ENCODE measurements at places on chromosomes 7 and 10.

- no peak for DNase-seq
These were observed 42.0 kb upstream of the RHOBTB1 start for GRCh38 chr10:60985951-60986350.

GRCh38 chr10:71512761-71513539, 116.2 kb downstream of the CDH23 start:
- no peak for DNase-seq

- peak; percentile 15 for DNase-seq
These were observed 104.5 kb downstream of the GRID1 start for GRCh38 chr10:86261941-86262687.

DNA sequence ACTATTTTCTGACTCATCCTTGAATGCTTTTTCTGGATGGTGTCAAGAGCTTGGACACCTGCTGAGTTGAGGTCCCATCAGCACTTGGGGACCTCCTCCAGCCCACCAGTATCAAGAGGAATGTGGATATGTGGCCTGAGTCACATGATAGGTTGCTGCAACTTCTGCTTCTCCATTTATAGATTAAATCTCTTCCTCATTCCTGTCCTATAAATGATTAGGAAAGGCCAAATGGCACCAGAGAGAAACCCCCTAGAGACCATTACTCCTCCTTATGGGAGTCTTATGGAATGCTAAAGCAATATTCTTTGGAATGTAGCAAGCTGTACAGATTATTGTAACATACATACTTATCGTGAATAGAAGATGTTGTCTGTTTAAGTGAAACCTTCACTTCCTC, 85.6 kb downstream of the NEUROD6 start:
- no peak for DNase-seq

- DNase-seq = no peak
These were observed 26.6 kb downstream of the SDK1 start for GRCh38 chr7:3327655-3328054.

- DNase-seq = no peak
These were observed 280.8 kb downstream of the ZEB1 start for GRCh38 chr10:31599626-31600504.

DNA sequence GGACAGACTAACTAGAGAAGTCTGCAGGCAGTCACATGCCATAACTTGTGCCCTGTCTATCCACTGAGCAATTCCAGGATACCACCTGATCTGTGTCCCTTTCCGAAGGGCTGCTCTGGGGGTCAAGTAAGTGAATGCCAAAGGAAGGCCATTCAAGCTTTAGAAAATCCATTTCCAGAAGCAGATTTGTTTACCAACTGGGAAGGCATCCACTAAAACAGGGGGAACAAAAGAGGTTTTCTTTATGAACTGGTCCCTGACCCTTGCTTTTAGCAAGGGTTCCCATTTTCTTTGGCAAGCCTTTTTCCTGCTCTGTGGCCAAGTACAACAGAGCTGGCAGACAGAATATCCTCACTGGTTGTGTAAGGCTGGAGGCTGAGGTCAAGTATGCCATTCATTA, 36.5 kb downstream of the ITPRID1 start:
- no peak for DNase-seq

GRCh38 chr10:3455385-3456334, 283.1 kb upstream of the PITRM1 start:
- no peak for DNase-seq

DNA sequence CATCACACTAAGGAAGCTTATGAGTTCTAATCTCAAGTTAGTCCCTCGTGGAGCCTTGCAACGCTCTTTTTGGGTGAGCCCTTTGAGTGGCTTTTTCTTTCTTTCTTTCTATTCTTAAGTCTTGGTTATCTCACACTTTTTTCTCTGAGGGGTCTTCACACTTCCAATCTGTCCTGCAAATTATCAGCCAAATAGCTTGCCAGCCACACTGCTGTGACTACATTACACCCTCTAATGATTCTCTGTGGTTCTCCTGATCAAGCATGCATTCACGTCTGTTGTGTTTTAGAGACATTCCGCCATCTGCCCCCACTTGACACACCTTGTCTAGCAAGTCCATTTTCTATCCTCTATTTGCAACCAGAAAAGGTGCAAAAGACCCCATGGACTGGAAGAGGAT, 340.2 kb downstream of the THSD7A start:
- no peak for DNase-seq

DNA sequence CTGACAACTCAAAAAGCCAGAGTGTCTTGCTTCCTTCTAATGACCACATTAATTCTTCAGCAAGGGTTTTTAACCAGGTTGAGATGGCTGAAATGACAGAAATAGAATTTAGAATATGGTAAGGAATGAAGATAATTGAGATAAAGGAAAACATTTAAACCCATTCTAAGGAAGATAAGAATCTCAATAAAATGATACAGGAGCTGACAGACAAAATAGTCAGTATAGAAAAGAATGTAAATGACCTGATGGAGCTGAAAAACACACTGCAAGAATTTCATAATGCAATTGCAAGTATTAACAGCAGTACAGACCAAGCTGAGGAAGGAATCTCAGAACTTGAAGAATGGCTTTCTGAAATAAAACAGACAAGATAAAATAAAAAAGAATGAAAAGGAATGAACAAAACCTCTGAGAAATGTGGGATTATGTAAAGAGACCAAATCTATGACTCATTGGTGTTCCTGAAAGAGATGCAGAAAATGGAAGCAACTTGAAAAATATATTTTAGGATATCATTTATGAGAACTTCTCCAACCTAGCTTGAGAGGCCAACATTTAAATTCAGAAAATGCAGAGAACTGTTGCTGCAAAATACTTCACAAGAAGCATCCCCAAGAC, 87.1 kb downstream of the SAMD9 start:
- no peak for DNase-seq

- DNase-seq = no peak
These were observed 183.5 kb upstream of the PHYHIPL start for GRCh38 chr10:58992830-58993460.

DNA sequence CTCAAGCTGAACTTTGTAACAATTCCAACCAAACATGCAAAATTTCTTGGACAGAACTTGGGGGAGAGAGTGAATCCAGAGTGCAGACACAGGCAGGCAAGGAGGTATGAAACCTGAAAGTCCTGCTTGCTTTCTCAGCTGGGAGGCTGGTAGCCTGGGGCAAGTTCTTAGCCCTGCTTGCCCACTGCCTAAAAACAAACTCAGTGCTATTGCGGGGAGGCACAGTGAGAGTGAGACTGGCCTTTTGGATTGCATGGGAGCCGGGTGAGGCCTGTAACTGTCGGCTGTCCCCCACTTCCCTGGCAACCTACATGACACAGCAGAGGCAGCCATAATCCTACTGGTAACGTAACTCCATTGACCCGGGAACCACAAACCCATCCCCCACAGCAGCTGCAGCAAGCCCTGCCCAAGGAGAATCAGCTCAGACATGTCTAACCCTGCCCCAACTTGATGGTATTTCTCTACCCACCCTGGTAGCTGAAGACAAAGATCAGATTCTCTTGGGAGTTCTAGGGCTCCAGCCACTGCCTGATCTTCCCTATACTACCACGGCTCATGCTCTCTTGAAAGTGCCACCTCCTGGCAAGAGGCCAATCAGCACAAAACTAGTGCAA, 663.6 kb downstream of the GRM8 start:
- no peak for DNase-seq

GRCh38 chr7:39609113-39609934, 14.0 kb upstream of the RALA start:
- no peak for DNase-seq

GRCh38 chr7:44849885-44850544, 2.1 kb upstream of the H2AZ2 start:
- no peak for DNase-seq

GRCh38 chr7:102860351-102860811, 52.4 kb upstream of the LRRC17 start:
- no peak for DNase-seq

GRCh38 chr10:95459446-95460045, 101.6 kb downstream of the SORBS1 start:
- no peak for DNase-seq

GRCh38 chr10:114922003-114922402, 16.0 kb upstream of the TRUB1 start:
- DNase-seq = no peak

- DNase-seq = peak; percentile 11
These were observed 798 bp downstream of the ZNF425 start for GRCh38 chr7:149125189-149125862.

DNA sequence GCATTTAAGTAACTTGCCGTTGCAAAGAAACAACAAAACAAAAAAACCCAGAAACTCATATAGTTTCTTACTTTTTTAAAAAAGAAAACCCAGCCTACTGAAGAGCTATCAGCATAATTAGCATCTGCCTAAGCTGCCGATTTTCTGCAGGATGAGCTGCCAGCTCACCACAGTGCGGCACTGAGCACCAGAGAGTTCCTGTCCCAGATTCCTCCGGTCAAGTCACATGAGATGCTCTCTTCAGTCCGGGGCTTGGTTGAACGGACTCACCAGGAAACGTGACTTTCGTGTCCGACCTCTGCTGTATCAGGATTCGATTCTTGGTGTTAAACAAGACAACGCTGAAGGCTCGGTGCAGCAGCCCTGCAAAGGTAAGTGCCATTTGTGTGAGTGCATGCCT, 3.2 kb downstream of the IDI2 start:
- DNase-seq = no peak

- DNase-seq = no peak
These were observed 951.0 kb downstream of the LRMDA start for GRCh38 chr10:76382381-76382851.

DNA sequence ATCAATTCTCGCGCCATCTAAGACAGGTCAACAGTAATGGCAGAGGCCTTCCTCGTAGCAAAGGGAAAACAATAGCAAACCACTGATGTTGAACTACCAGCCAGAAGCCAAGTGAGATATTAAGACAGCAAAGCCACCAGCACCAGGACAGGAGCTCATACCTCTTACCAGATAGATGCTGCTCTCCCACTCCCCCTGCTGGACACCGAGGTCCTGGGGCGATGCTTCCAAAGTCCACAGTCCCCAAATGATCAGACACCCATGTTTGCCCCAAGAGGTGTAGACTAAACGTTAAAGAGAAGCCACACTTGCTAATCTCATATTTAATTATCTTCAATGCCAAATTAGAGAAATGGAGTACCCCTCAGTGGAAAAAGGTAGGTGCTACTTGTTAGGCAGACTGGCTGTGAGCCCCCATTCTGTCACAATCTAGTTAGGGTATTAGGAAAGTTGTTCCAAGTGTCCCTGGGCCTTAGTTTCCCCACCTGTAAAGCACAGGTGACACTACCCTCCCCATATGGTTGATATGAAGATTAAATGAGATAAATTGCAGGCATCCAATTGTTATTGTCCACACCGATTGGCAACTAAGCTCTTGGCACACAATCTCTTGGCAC, 39.9 kb downstream of the TOMM7 start:
- DNase-seq = peak; percentile 61

DNA sequence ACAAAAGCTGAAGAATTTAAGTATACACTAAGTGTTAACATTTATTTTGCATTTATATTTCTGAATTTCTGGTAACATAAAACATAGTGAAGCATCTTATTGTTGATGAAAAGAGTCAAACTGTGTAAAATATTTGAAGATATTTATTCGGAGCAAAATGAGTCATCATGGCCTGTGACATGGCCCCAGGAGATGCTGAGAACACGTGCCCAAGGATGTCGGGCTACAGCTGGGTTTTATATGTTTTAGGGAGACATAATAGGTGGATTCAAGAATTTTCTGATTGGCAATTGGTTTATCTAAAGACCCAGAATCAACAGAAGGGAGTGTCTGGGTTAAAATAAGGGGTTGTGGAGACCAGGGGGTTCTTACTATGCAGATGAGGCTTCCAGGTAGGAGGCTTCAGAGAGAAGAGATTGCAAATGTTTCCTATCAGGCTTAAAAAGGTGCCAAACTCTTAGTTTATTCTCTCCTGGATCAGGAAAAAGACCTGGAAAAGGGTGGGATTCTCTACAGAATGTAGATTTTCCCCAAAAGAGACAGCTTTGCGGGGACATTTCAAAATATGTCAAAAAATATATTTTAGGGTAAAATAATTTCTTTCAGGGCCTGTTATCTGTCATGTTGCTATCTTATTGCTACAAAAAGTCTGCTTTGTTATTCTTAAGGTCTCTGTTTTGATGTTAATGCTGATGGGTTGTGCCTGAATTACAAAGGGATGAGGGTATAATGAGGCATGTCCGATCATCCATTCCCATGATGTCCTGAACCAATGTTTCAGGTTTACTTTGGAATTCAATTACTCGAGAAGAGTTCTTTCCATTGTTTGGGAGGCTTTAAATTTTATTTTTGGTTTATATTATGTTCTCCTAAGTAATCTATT, 74.5 kb downstream of the VWDE start:
- DNase-seq = no peak

DNA sequence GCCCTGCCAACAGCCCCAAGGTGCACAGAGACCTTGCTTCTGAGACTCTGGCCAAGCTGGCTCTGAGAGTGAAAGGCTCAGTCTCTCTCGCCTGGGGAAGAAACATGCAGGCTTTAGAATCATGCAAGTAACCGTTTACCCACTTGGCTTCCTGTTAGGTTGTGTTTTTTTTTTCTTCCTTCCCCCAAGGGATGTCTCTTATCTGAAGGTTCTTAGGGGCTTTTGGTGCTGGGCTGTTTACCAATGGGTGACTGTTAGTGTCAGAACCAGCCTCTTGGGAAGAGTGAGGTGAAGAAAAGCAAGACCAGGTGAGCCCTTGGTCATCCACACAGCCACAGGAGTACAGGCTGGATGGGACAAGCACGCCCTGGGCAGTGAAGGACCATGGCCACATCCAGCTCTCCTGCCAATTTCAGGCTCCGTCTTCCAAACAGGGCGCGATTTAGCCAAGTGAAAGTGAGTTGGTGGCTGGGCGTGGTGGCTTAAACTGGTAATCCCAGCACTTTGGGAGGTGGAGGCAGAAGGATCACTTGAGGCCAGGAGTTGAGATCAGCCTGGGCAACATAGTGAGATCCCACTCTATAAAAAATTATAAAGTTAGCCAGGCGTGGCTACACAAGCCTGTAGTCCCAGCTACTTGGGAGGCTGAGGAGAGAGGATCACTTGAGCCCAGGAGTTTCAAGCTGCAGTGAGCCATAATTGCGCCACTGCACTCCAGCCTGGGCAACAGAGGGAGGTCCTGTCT, 76.3 kb upstream of the CUX1 start:
- no peak for DNase-seq

DNA sequence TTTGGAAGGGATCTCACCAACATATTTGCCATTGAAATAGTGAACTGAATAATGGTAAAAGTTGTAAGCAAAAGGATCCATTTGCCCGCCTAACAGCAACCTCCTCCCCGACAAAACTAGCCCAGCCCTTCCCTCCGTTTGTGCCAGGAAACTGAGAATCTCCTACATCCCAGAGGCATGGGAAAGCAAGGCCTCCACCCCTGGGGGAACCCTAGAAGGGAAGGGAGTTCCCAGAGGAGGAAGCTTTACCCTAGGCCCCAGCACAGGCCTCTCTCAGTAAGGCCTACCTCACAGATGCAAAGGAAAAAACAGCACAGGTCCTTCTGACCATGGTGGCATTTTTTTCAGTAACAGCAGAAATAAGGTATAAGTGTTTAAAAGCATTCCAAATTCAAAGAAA, 229.7 kb downstream of the ELMO1 start:
- no peak for DNase-seq

Data from T-cell (primary cell).